Retinal pigment epithelial cell (primary cell): ENCODE measurements at places on chromosomes 7 and 10.

DNA sequence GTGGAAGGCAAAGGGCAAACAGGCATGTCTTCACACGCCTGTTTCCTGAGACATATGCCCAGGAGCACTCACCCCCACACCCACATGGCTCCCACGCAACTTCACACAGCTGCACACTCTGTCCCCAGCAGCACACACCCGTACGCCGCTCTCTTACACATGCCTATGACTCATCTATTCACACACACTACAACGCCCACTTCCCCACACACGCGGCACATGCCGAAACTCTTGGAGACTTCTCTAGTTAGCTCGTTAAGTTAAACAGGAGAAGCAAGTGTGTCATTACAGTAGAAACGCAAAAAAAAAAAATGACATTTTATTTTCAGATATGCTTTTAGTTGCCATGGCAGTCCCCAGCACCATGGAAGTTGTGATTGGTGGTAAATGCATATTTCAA is 6.7 kb downstream of the CALN1 start:
- DNase-seq = no peak

DNA sequence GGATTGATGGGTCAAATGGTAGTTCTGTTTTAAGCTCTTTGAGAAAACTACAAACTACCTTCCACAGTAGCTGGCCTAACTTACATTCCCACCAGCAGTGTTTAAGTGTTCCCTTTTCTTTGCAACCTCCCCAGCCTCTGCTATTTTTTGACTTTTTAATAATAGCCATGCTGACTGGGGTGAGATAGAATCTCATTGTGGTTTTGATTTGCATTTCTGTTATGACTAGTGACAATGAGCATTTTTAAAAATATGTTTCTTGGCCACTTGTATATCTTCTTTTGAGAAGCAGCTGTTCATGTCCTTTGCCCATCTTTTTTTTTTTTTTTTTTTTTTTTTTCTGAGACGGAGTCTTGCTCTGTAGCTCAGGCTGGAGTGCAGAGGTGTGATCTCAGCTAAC is 155.2 kb upstream of the BMPER start:
- no peak for DNase-seq

DNA sequence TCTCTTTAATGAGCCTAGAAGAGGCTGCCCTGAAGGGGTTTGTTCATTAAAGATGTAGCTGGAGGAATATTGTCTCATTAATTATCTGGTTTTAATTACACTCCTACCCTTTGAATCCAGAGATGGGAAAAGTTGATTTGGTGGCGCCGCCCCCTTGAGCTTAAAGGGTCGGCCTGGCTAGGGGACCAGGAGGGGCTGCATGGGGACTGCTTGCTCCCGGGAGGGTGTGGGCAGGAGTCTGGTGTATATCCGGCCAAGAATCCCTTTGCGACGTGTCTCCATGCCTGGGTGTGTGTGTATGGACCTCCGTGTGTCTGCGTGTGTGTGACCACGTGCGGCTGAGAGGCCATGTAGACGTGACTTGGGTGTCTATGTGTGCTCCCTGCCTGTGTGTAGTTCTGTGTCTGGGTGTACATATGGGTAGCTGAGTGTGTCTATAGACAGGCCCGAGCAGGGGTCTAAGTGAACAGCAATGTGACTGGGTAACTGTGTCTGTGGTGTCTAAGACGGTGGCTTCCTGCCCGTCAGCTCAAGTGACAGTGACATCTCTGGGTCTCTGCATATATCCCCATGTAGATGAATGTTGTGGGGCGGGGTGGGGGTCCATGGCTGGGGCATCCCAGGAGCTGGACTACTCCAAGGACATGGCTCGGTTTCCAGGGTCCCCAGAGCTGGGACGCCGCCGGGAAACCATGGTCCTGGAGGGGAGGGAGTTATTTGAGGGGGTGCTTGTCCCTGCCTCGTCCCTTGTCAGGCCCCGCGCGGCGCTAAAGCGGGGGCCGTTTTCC is 10.7 kb downstream of the LBX1 start:
- DNase-seq = no peak

DNA sequence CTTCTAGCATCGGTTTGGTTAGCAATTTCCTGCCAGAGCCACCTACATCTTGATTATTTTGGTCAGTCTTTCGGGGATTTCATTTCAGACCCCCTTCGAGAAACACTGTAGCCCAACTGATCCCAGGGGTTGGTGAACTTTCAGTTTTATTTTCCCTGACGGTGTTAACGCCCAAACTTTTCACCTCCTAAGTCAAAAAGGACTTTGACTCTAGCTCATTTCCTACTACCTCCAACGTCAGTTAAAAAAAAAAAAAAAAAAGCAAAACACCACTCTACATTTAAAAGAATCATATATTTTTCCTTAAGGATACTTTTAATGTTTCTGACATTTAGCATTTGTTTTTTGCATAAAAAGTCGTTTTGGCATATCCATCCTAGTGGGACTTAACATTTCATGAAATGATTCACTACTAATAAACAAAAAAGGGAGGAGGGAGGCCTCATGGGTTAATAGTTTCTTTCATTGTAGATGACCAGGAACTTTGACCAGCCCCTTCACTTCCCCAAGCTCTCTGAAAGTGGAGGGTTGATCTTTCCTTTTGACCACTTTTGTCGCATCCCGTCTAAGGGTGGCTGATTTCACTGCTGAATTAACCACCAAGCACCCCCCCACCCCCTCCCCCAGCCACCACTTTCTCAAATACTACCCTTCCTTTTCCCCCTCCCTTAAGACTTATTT is 764 bp upstream of the TCF7L2 start:
- no peak for DNase-seq
